Activated CD4-positive, alpha-beta memory T cell treated with anti-CD3 and anti-CD28 coated beads for 36 hours (primary cell): ENCODE measurements at places on chromosomes 2 and 18.
A peak's percentile ranks its signal among the peaks of the same experiment; 100 is the strongest.

GRCh38 chr2:29485631-29486030 lies 370.4 kb downstream of the CLIP4 start:
- no peak for DNase-seq

GRCh38 chr2:151410485-151410834 lies 758 bp downstream of the RIF1 start:
- DNase-seq, result peak; percentile 58

GRCh38 chr18:31685097-31686082 lies 1.0 kb upstream of the B4GALT6 start:
- DNase-seq, result peak; percentile 69

GRCh38 chr2:200591308-200591707 lies 5.5 kb downstream of the AOX1 start:
- DNase-seq, result no peak

GRCh38 chr2:172455121-172455515 lies 27.7 kb downstream of the ITGA6 start:
- no peak for DNase-seq
